ENCODE measurements at places on chromosomes 3 and 15.

GRCh38 chr15:87267798-87268197 is 988.7 kb downstream of the NTRK3 start:
- DNase-seq: peak; percentile 61

DNA sequence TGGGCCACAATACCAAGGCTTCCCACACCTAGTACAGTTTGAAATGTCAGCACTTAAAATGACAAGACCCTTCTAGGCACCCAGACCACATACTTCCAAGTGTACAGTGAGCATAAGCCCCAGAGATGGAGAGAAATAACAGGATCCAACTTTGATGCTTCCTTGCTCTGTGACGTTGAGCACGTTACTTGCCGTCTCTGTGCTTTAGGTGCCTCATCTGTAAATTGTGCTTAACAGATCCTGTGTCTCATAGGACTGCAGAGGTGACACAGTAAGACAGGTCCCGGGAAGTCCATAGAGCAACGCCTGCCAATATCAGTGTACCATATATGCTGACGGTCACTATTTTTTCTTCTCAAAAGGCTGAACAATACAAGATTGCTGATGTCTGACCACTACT is 59.1 kb downstream of the LRIG1 start:
- DNase-seq: no peak

GRCh38 chr3:108673988-108674661 is 83.1 kb downstream of the RETNLB start:
- DNase-seq: no peak

DNA sequence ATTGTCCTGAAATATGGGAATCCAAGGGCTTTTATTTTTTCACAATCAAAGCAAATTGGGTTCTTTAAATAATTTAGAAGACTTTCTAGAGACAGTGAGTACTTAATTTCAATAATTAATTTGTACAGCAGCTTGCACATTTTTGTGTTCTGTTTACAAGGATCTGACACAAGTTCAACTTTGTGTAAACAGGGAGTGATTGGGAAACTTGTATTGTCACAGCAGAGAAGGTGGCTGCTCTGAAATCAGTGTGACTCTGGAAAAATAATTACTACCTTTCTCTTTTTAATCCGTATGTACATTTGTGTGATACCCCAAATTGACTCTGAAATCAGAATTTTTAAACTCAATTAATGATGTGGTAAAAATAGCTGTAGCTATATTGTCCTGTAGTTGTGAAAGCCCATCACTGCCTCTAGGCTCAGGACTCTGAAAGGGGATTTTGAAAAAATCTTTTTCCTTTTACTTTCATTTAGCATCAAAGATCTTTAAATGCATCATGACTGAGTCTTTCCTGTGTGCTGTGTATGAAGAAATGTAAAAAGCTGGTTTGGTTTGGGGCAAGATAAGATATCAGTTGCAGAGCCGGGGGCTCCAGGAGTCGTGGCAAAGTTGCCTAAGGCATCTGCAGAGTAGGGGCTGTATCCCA is 45.1 kb downstream of the MFSD1 start:
- no peak for DNase-seq

DNA sequence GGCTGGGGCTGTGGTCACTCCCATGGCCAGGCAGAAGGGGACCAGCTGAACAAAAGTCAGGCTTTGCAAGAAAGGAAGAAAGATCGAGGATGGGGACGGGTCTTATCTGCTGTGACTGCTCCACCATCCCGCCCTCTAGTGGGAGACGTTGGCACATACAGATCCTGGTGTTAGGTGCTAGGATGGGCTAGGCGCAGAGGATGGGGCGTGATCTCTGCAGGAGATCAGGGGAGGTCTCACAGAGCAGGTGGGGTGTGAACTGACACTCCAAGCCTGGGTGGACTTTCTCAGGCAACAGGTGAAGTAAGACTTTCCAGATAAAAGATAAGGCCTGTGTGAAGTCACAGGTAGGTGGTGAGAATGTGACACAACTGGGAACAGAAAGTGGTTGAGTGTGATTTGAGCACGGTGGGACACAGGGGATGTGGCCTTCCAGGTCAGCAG is 141.9 kb upstream of the SMAD3 start:
- DNase-seq: no peak

DNA sequence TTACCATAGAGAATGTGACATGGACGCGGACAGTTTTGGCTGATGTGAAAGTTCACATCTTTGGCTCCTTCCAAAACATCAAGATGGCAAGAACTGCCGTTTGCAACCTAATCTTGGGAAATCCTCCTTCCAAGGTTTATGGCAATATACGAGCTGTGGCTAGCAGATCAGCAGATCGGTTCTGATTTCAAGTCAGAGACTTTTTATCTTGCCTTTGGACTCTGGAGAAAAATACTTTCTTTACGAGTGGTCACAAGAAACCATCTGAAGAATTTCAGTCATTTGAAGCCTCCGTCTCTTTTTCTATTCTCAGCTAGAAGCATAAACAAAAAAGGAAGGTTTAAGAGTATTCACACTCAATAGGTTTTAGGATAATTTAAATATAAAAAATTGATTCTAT is 153.5 kb upstream of the MEIS2 start:
- DNase-seq: peak; percentile 12

DNA sequence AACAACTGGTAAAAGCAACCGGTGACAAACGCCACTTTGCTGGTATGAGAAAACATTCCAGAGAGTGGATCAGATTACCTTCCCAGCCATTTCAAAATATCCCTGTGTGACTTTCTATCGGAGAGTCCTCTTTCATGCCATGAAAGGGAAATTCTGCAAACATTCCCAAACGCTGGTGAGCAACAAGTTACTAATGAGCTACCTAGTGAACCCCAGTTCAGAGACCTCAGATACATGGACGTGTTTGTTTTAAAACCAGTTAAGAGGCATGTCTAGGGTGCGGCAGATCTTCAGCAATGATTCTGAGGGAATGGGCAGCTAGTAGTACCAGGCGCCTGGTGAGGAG is 418.2 kb upstream of the NR2F2 start:
- DNase-seq: no peak

DNA sequence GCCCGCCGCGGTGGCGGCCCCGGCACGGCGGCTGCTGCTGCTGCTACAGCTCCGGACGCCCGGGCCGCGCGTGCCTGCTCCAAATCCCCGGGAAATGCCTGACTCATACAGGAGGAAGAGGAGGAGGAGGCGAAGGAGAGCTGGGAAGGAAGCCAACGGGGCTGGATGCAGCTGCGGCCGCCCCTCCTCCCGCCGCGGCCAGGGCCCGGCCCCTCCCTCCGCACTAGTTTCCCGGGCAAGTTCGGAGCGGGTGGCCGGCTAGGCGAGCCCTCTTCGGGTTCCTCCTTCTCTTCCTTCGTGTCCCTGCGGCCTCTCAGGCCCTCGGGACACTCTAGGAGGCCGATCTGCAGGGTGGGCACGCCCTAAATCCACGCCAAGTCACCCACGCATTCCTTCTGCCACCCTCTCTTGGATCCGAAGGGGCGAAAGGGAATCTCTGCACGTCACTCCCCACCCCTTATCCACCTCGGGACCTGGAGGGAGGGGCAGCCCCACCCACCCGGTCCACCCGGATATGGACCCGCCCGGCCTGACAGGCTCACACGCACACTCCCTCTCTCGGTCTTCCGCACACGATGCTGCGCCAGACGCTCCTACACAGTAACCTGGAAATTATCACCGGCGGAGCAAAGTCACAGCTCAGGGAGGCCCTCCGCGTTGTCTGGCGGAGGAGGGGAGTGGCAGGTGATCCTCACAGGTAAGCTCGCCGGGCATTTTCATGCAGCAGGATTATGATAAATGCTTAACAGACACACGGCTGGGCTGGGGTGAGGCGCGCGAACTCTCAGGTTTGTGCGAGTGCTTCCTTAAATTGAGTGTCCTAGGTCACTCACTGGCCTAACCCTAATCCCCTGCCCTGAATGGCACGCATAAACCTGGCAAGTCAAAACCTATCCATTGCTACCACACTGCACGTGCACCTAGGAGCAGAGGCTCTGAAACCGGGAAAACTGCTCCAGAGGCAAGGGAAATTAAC is at the start of the genes OSBPL10 and ZNF860:
OSBPL10 (minus strand) TSS at position 57 of the 976 bp plus-strand sequence. CDS start 83 bp downstream, outside the sequence.
ZNF860 (plus strand) TSS at position 545 of the 976 bp plus-strand sequence. CDS start 7,330 bp downstream, outside the sequence.
- DNase-seq: peak; percentile 74

DNA sequence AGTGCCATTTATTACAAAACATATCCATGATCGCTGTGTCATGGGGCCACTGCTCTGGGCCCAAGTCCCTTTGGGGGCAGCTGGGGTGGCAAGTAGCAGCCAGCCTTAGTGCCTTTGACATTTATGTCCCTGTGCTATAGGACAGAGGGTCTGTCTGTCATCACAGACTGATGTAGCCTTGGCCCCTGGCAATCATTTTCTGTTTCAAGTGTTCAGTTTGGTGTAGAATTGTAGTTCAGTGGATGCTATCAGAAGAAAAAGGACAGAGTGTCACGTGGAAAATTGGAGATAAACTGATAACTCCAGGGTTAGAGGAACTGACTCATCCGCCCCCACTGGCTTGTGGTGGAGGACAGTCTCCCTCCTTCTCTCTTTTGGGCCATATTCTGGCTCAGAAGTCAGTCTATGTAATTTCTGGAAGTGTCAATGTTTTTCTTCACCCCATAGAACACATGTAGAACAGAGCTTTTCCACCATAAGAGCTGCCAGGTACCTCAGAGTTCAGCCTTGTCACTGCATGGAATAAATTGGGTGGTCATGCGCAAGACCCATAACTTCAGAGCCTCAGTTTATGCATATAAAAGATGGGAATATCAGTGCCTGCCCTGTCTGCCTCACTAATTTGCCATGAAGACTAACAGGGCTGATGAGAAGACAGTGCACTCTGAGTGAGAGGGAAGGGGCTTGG is 4.5 kb upstream of the MRPS22 start:
- no peak for DNase-seq

DNA sequence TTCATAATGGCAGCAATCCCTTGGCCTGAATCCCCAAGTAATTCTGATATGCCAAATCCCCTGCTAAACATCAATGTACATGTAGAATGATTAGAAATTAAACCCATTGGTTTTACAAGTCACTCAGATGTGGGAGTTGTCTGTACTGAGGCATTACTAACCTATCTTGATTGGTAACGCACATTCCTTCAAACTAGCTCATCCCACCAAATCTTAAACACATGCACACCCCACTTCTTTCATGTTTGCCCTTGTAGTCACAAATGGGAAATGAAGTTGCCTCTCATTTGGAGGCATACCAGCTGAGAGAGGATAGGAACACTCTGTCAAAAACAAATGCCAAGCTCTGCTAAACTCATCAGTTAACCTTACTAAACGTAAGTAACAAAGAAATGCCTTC is 29.1 kb upstream of the MAN2C1 start:
- DNase-seq: no peak

DNA sequence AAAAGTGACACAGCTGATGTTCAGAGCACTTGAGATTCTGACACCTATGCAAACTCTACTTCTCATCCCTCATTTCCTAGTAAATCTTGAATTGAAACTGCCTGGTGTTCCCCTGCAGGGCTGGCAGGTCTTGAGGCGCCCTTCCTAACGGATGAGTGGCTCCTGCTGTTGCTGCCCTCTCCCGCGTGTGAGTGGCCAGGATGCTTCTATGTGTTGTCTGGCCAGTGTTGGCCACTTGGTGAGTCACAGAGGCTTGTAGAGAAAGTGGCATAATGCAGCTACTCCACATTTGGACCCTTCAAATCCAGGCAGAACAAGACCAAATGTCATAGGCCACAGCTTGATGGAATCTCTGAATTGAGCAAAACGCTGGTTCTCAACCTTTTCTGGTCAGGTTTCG is 63.6 kb downstream of the MOBP start:
- DNase-seq: no peak

GRCh38 chr3:169760479-169760878 is 4.4 kb downstream of the TERC start:
- no peak for DNase-seq

DNA sequence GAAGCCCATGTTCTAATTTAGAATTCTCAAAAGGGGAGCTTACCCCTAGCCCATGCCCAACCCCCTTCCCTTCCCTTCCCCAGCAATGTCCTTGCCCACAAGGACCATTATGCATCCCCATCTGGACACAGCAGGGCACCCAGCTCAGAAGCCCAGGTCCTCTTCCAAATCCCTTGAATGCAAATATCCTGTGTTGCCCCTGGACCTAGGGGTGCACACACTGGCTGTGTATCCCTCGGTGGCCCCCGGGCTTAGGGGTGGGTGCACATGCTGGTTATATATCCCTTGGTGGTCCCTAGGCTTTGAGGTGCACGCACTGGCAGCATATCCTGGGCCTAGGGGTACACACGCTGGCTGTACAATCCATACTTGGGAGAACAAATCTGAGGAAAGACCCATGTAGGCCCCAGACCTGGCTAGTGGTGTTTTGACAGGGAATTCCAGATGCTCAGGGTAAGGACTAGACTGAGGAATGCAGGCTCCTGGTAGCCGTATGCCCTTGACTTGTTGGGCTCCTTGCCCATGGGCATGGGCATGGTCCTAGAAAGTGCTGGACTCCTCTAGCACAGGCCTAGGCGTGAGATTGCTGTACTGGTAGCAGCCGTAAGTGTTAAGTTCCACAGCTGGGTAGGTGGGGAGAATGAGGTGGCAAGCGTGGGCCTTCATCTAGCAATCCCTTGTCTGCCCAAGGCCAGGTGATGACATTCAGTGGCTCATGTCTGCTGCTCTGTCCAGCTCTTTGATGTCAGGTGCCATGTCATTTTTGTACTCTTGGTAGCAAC is 222.4 kb downstream of the OPA1 start:
- DNase-seq: no peak

DNA sequence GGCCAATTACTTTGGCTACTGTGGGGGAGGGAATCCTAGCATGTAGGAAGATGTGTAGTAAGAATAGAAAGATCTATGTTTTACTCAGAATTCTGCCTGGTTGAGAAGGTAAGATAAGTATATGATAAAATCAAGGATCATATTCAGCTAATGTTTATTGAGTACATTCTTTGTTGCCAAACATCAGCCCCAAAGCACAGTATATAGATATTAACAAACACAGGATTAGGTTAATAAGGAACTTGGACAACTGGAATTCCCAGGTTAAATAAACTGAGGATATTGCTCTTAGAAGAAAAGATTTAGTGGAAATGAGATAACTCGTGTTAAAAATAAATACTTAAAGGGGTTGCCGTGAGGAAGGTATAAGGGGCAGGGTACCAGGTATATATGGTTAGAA is 129.6 kb downstream of the FILIP1L start:
- DNase-seq: no peak

DNA sequence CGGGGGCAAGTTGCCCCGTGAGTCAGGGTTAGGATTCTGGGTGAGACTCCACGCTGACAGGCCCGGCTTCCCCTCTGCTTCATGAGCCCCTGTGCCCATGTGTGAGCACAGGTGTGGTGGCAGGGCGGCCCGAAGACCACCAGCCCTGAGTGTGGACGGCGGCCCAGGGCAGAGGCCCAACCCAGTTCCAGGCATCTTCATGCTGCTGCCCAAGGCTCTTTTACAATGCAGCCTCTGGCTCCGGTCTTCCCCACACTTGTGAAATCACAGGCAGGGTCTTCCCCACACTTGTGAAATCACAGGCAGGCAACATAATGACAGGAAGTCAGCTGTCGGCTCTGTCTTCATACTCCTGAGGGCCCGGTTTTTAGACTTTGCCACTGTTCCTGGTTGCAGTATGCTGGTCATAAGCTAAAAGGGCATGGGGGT is 78.8 kb downstream of the AAGAB start:
- no peak for DNase-seq

DNA sequence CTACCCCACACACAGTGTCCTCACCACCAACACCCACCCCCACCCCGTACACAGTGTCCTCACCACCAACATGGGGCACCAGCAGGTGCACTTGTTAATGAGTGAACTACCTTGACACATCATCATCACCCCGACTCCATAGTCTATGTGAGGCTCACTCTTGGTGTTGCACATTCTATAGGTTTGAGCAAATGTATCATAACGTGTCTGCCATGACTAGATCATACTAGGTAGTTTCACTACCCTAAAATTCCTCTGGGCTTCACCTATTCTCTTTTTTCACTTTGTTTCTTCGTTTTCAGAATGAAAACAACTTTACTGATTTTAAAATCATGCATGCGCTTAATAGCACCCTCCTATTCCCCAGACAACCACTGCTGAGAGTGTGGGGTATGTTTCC is 102.6 kb upstream of the SLC6A6 start:
- no peak for DNase-seq
